ENCODE measurements at places on chromosomes 6 and 20.

DNA sequence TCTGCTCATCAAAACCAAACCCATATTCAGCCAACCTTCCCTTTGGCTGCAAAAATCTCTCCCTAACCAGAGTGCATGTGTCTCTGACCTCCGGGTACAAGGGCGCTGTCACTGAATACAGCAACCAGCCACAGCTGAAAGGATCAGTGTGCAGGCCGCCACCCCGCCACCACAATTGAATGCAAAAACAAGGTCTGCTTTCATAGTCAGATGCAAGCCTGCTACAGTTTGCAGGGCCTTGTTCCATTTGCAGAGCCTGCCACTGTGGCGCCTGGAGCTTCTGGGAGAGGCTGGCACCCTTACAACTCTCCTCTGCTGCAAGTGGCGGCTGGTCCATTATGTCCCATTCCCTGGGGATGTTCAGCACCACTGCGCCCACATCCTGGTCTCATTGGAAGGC is 23.5 kb downstream of the MDGA1 start:
- no peak for DNase-seq

DNA sequence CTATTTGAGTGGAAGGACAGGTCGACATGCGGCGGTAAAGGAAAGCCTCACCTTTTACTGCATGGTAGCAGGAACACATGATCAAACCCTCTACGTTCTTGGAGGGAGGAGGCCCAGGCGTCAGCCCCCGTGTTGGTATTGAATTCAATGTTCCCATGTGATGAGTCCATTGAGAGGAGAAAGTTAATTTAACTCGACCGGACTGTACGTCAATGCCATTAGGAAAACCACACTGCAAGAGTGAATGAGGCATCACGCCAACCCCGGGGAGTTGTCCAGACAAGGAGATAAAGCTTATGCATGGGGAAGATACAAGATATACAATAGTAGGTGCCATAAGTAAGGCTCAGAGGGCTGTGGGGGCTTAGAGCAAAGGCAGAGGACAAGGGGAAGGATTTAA is 213.9 kb upstream of the ECI2 start:
- DNase-seq, result no peak

GRCh38 chr6:158087224-158087867 is 80.7 kb downstream of the SERAC1 start:
- no peak for DNase-seq

DNA sequence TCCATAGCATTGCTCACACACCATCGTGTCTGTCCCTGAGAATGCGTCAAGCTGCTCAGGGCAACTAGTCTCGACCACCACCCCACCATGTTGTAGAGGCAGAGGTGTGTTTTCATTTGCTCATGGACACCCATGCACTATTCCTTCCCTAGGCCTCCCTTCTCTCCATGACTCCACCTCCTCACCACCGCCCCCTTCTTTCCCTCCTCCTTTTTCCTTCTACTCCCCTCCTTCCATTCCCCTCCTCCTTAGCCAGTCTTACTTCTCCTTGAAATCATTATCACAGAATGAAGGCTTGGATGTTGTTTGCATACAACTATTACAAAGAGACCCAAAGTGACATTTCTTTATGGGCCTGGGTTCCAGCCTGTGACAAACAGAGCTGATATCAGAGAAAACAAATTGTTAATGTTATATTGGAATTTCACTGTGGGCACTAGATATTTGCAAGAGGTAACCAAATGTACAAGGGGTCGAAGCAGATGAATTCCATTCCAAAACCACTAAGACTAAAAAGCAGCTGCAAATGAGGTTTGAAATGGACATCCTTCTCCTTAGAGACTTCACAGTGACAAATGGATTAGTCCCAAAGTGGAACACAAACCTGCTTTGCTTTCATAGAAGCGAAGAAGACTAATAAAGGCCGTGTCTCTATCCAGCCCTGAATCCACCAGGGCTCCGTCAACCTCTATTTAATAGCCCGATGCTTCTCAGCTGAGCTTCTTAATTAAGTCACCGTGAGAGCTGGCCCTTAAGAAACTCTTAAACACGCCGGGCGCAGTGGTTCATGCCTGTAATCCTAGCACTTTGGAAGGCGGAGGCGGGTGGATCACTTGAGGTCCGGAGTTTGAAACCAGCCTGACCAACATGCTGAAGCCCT is 275.8 kb upstream of the SULF2 start:
- DNase-seq, result no peak

- DNase-seq, result no peak
Observed at GRCh38 chr6:91341473-91341872, 754.6 kb upstream of the MAP3K7 start.

GRCh38 chr20:3162080-3162611 is 2.5 kb upstream of the FASTKD5 start:
- DNase-seq, result no peak

DNA sequence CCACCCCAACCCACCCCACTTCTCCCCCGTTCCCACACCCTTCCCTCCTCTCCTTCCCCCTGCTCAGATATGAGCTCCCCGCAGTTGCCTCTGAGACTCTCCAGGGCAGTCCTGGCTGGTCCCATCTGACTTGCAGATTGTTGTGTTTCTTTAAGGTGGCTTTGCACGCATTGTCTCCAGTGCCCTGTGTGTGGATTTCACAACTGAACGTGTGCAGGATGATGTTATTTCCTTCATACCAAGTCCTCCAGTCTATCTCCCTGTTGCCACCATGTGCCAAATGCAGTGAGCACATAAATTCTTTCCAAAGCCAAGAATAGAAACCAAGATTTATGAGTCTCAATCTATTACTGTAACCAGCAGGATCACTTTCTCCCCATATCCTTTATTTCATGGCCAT is 79.1 kb downstream of the TMEM242 start:
- DNase-seq, result no peak
